ENCODE measurements at places on chromosomes 1 and 21.

- no peak for DNase-seq
Observed at GRCh38 chr1:230340526-230341161, 85.5 kb downstream of the PGBD5 start.

DNA sequence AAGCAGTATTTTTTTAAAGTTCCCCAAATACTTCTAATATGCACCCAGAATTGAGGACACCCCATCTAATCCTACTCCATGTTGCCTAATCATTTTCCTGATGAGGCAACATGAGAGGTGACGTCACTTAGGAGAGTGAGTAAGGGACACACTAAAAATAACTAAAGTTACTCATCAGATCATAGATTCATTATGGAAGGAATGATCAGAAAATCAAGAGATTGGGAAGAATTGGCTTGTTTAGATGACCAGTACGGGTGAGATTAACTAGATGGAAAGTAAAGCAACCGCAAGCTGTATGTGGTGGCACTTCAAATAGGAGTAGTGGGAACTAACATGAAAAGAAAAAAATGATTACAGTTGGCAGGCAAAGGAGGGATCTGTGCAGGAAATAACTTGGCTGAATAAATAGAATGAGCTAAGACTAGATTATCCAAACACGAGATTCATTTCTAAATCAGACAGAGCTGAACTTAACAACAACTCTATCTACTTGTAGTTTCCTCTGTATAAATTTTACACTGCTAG is 61.4 kb upstream of the CXADR start:
- no peak for DNase-seq

- DNase-seq = no peak
Observed at GRCh38 chr1:36594023-36594422, 111.3 kb upstream of the CSF3R start.

GRCh38 chr1:80579055-80579454 is 1221.7 kb upstream of the ADGRL2 start:
- DNase-seq = no peak

- DNase-seq = no peak
Observed at GRCh38 chr1:167627865-167628641, 2.0 kb upstream of the RCSD1 start.

DNA sequence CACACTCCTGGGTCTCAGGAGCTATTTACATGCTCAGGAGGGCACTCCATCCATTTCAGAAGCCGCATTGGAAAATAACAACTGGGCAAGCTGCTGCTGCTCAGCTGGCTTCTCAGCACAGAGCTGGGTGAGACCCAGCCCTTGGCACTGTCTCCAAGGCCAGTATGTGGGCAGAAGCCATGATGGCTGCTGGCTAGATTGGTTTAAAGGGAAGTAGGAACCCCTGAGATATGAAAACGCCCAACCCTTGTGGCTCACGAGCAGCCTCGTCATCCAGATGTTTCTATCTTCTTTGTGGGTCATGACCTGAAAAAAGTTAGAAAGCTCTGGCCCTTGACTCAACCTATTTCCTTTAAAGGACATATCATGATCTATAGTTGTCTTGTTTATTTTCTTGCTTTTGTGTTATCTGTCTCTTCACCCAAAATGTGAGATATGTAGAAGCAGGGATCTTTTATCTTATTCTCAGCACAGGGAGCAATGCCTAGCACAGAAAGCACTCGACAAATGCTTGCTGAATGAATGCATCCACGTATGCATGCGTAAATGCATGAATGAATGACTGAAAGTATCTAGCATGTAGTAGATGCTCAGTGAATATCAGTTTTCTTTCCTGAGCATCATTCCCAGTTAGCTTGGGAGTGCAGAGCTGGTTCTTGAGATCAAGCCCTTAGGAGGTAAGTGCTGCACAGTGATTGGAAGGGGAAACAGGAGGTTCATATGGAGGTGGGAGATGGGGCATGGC is 11.6 kb downstream of the MYBPH start:
- no peak for DNase-seq

GRCh38 chr1:93753791-93754763 is 72.4 kb upstream of the BCAR3 start:
- no peak for DNase-seq

DNA sequence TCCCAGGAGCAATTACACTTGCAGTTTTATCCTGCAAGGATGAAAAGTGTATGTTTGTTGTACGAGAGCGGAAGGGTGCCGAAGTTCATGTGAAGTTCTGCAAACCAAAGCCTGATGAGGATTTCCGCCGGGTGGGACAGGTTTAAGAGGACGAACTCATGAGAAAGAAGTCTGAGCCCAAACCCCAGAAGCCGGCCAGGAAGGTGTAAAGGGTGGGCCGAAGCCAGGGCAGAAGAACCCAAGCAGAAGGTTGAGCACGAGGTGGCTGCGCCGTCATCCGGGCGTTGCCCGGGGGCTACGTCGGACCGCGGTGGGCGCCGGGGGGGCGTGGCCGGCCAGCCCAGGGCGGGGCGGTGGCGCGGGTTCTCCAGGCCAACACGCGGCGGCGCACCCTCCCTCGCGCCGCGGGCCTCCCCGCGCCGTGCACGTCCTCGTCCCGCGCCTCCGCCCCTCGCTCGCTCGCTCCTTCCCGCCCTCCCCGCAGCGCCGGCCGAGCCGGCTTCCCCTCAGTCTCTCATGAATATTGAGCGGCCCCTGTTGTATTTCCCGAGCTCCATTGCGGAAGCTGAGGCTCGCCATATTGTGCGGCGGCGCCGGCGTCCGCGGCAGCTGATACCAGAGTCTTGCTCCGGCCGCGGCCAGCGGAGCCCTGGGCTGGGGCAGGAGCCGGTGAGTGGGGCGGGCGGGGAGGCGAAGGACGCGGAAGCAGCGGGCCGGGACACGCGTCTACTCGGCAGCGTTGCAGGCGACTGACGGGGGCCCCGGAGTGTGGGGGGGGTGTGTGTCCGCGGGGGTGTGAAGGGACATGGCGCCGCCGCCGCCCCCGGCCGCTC is at the start of gene RNF2:
Gene RNF2, plus strand, starts transcription at position 578 of the 833 bp plus-strand sequence. CDS start 41,996 bp downstream, outside the sequence.
- DNase-seq = peak; percentile 89

DNA sequence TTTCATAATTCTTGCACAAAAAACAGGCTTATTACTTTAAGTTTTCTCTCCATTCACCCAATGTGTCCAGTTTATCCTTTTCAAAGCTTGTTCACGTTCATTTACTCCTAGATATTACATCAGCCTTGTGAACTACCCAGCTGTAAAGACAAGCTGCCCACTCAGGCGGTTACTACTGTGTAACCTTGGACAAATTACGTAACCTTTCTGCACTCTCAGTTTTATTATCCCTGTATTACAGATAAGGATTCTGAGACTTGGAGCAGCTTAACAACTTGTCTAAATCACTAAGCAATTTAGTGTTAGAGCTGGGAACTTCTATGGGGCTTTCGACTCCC is 20.5 kb upstream of the LPAR3 start:
- no peak for DNase-seq

DNA sequence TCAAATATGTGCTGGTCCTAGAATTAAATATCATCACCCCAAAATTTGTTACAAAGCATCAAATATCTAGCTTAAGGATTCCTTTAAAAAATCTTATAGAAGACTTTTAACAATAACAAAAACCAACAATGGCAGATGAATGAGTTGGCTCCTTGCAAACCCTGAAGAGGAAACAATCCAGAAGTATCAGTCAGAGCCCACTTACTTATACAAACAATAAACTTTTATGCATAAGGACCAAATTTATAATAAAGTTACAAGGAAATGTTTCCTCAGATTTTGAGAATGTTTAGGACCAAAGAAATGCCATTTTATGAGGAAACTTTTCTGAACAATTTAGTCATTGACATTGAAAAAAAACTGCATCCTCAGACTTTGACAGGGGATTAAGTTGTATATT is 52.7 kb downstream of the LPAR3 start:
- DNase-seq = no peak

DNA sequence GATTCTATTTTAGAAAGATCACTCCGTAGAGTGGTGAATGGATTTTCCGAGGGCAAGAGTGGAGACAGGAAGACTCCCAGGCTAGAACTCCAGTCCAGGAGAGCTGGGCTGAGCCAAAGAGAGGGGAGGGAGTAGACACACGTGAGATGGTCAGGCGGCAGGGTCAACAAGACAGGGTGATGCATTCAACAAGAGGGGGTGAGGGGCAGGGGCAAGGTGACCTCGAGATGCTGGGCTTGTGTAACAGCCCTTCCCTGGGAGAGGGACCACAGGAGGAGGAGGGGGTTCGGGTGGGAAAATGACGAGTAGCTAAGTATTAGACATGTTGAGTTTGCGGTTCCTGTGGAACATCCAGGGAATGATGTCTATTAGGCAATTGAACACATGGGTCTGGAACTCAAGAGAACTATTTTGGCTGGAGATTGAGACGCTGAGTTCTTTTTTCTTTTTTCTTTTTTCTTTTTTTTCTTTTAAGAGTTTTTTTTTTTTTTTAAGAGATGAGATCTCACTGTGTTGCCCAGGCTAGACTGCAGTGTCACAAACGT is 13.3 kb downstream of the RSPO1 start:
- no peak for DNase-seq

DNA sequence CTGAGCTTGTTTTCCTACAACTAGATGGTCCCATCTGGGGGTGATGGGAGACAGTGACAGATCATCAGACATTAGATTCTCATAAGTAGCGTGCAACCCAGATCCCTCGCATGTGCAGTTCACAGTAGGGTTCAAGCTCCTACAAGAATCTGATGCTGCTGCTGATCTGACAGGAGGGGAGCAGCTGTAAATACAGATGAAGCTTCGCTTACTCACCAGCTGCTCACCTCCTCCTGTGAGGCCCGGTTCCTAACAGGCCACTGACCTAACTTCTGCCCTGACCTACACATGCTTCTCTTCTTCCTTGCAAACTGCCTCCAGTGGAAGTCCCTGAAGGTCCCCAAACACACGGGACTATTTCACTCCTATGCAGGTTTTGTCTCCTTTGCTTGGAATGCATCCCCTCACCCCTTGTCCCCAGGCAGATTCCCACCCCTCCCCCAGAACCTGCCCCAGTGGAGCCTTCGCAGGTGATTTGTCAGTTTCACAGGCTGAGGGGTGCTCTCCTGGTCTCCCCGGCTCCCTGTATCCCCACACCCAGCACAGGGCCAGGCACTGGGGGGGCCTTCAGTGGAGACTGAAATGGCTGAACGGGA is 5.7 kb upstream of the ZBTB48 start:
- no peak for DNase-seq

GRCh38 chr1:43509007-43509739 is 21.5 kb upstream of the PTPRF start:
- DNase-seq = no peak

DNA sequence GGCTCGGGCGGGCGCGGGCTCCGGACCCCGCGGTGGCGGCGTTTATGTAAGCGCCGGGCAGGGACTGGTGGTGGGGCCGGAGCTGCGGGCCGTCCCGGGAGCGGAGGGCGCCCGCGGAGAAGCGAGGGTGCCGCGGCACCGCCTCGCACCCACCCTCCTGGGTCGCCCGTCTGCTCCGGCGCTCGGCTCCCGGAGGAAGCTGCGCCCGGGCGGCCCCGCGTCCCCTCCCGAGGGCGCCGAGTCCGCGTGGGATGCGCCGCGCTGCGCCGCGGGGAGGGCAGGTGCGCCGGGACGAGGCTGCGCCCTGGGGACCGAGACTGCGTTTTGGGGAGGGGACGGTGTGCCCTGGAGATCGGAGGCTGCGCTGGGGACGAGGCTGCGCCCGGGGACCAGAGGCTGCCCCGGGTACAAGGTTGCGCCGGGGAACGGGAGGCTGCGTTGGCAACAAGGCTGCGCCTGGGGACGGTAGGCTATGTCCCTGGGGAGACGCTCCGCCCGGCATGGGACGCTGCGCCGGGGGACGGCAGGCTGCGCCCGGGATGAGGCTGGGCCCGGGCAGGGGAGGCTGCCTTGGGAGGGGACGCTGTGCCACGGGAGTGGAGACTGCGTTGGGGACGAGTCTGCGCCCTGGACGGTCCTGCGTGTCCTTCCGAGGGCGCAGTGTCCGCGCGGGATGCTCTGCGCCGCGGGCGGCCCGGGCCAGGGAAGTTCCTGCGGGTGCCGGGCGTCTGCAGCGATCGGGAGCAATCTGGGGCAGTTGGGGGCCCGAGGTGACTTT is 627 bp downstream of the ADARB1 start:
- peak; percentile 45 for DNase-seq

DNA sequence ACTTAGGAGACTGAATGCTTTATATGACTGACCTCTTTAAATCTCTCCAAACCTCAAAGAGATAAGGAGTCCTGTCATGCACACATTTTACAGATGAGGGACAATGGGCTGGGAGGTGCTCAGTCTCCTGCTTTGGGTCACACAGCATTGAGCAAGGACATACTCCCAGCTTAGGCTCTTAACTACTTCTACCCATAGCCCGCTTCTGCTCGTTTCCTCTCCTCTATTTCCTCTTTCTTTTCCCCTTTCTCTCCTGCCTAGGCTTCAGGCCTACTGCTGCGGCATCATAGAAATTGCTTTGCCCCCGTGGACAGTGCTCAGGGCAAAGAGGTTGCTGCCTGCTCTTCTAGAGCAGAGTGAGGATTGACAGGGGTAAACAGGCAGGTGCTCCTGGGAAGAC is 12.4 kb upstream of the ZNF691 start:
- no peak for DNase-seq

GRCh38 chr1:110356379-110356778 is 17.2 kb downstream of the RBM15 start:
- no peak for DNase-seq

GRCh38 chr1:180909005-180909414 is 3.7 kb upstream of the KIAA1614 start:
- DNase-seq = no peak

GRCh38 chr1:236750928-236751327 is 44.2 kb upstream of the MTR start:
- no peak for DNase-seq

DNA sequence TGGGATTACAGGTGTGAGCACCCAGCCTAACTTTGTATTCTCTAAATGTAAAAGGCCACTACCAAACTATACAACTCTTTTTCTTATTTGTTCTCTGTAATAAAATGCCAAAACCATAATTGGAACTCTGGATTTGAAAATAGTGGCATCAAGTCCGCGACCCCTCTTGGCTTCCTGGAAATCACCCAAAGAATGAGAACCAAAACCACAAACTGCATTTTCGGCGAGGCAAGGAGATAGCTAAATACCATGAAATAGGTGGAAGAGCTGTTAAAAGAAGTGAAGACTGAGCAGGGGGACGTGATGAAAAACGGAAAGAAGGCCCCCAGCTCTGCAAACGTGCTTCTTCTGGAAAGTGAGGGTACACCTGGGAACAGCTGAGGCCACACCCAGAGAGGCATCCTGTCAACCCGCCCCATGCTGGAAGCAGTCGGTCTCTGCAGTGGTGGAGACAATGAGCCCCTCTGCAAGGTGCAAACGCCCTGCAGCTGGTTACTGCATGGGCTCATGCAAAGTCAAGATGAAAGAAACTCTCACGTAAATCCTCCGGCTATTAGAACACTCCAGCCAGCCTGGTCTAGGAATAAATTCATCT is 22.5 kb downstream of the VPS26C start:
- DNase-seq = no peak

- DNase-seq = no peak
Observed at GRCh38 chr1:91535441-91535840, 34.8 kb downstream of the CDC7 start.

- no peak for DNase-seq
Observed at GRCh38 chr1:9207086-9207485, 27.5 kb upstream of the H6PD start.

DNA sequence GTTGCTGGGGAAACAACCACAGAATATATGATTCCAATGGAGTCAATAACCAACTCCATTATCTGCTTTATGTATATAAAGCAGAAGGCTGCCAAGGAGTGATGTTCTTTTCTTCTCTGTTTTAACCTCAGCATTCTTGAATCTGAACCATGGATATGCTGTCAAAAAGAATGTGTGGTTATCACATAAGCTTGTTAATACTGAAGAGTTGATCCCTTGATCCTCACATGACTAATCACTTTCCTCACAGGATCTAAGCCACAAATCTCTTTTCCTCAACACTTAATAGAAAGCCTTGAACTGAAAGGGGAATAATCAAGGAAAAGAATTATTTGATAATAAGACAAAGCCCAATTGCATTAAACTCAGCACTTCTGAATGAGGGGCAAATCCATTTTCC is 271.3 kb upstream of the KIAA0040 start:
- no peak for DNase-seq
